ENCODE measurements at places on chromosomes 3 and 15.

DNA sequence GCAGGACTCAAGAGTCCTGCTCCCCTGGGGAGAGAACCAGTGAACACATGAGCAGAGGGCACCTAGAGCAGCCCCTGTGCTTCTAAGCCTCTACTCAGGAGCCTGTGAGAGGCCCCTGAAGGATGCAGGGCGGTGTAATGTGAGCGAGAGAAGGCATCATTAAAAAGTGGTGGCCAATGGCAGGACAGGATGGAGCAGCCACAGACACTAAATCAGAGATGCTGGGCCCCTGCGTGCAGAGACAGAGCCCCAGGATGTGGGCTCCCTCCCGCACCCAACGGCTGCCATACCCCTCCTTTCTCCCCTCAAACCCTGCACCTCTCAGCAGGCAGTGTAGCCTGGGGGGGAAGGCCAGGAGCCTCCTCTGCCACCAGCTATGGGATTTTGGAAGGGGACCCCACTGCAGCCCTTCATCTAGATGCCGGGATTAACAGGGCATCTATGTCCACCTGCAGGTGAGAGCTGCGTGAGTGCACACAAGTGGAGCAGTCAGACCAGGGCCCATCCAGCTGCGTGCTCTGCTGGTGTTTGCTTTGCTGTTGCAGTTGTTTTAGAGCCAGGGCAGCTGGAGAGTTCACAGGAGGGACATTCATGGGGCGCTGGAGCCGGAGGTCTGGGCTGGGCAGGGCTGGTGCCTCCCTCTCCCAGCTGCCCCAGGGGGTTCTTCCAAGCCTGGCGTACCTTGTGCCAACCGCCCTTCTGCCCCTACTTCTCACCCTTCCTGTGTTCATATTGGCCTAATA is 5.1 kb upstream of the IQSEC1 start:
- no peak for DNase-seq

GRCh38 chr3:108472001-108472591 is 38.3 kb downstream of the MYH15 start:
- peak; percentile 81 for DNase-seq

GRCh38 chr3:158935846-158936245 is 134.0 kb downstream of the MFSD1 start:
- DNase-seq: no peak

DNA sequence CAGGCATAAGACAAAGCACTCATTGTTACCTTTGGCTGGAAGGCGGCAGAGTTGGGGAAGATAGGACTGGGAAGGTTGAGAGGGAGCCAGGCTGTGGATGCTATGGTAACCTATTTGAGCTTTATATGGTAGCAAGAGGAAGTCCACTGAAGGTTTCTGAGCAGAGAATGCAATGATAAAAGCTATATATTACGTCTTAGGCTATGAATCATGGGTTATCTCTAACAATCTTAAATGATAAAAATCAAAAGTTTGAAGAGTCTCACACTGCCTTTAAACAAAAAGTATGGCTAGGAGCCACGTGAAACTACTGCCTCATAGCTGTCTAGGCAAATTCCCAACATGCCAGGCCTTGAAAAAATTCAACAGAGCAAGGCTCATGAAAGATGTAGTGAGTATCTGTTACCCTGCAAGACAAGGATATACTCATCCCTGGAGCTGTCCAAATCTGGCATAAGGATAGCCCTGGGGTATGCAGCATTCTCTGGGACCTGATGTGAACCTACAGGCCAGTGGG is 4.1 kb downstream of the P3H2 start:
- DNase-seq: no peak

DNA sequence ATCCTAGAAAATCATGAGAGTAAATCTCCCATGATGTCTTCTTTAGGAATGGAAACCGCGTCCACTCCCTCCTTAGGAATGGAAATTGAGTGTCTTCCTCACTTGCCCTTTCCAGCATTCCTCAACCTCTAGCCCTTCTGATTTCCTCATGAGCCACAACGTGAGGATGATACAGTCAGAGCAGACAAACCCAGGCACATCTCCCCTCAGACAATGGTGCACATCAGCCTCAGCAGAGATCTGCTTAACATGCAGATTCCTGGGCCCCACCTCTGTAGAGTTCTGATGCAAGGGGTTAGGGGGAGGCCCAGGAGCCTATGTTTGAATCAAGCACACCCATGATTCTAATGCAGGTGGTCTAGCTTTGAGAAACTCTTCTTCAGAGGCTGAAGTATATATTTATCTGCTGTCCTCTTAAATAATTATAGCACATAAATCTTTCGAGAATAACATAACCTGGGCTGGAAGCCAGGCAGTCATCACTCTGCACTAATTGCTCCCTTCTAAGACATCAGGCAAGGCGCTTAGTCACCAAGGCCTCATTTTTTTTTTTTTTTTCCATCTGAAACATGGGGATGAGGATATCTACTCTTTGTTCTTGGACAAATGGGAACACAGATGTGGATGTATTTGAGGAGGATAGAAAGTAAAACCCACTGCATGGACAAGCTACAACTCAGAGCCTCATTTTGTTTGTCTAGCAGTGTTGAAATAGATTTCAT is 81.7 kb downstream of the PRICKLE2 start:
- no peak for DNase-seq

GRCh38 chr3:31197941-31198340 is 303.5 kb upstream of the GADL1 start:
- no peak for DNase-seq

DNA sequence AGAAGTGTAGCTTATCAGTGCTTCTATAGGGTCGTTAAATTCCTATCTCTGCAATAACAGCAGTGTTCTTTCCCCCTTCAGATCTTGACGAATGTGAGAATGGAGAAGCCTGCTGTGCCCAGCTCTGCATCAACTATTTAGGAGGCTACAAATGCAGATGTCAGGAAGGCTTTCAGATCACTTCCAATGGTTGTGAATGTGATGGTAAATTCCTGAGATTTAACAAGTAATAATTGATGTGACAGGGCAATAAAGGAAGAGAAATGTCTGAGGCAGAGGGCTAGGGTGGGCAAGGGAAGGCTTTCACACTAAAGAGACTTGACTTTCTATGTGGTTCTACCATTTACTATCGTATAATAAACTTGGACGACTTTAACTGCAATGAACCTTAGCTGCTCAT is 711.7 kb upstream of the GOLIM4 start:
- DNase-seq: no peak

GRCh38 chr3:136584728-136585127 is 167.4 kb downstream of the STAG1 start:
- no peak for DNase-seq

GRCh38 chr3:17745301-17745700 is 2.9 kb upstream of the TBC1D5 start:
- DNase-seq: no peak

GRCh38 chr15:69906256-69907185 is 191.2 kb downstream of the TLE3 start:
- no peak for DNase-seq

DNA sequence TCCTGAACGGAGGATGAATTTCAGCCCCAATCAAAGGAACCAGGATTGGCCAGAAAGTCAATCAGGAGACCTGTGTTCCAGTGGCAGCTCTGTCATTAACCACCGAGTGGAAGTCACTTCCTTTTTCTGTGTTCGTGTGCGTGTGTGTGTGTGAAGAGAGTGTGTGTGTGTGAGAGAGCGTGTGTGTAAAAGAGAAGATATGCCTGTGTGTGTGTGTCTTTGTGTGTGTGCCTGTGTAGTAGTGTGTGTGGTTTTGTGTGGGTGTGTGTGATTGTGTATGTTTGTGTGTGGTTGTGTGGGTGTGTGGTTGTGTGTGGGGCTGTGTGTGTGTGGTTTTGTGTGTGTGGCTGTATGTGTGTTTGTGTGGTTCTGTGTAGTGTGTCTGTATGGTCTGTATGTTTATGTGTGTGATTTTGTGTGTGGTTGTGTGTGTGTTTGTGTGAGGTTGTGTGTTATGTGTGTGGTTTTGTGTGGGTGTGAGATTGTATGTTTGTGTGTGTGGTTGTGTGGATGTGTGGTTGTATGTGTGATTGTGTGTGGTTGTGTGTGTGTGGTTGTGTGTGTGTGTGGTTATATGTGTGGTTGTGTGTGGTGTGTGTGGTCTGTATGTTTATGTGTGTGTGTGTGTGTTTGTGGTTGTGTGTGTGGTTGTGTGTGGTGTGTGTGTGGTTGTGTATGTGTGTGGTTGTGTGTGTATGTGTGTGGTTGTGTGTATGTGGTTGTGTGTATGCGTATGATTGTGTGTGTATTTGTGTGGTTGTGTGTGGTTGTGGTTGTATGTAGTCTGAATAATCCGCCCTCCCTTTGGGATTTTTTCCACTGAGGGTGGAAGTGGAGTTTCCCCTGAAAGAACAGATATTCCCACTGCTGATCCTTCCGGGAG is 314.4 kb downstream of the SHQ1 start:
- DNase-seq: no peak

DNA sequence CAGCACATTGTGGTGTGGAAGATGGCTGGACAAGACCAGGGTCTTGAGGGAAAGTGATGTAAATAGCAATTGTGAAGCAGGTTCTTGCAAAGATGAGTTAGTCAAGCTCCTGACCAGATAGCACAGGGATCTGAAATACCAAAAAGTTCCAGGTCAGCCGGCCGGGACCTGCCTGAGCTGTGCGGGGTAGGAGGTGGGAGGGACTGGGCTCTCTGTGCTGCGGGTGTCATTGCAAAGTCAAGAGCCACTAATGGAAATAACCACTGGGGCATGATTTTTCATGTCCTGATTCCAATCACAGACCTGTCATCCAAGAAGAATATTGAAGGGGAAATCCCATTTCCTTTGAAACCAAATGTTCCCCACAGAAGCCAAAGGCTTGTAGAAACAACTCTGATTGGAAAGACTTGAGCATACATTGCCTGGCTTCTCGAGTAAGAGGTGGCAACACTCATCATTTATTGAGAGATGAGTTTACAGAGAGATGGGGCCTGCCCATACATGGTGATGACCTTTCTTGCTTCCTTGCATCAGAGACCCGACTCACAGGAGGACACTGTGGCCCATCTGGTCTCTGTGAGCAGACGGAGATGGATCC is 44.2 kb upstream of the KY start:
- DNase-seq: no peak

DNA sequence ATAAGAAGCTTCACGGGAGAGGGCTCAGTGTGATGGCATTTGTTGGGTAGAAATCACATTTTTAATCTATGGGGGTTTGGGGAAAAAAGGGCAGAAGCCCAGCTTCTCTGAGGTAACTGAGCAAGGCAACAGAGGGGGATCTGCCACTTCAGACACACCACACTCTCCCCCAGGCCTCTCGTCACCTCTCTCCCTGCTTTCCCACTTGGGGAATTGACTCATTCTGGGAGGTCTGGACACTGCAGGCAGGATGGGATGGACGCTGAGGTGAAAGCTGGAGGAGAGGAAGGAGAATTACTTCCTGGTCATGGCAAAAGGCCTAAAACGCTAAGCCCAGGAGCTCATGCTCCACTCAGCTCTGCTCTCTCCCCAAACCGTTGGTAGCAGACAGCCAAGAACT is 33.2 kb downstream of the MYO5C start:
- DNase-seq: no peak

GRCh38 chr3:185151964-185152409 is 873 bp downstream of the C3orf70 start:
- DNase-seq: peak; percentile 59

DNA sequence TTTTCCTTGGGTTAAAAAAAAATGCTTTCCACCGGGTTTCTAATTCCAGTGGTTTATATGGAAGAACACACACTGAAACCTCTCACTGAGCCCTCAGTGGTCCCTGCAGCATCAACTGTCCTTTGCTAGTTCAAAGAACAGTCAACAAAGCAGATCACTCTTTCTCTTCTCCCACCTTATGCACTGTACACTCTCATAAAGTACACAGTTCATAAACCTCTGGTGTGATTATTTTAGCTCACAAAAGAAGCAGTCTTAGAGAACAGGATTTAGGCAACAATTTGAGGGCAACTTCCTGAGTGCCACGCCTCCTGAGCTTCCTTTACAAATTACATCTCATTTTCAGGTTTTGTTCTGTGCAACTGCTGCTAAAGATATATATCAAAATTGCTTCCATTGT is 728.4 kb upstream of the GOLIM4 start:
- DNase-seq: no peak

DNA sequence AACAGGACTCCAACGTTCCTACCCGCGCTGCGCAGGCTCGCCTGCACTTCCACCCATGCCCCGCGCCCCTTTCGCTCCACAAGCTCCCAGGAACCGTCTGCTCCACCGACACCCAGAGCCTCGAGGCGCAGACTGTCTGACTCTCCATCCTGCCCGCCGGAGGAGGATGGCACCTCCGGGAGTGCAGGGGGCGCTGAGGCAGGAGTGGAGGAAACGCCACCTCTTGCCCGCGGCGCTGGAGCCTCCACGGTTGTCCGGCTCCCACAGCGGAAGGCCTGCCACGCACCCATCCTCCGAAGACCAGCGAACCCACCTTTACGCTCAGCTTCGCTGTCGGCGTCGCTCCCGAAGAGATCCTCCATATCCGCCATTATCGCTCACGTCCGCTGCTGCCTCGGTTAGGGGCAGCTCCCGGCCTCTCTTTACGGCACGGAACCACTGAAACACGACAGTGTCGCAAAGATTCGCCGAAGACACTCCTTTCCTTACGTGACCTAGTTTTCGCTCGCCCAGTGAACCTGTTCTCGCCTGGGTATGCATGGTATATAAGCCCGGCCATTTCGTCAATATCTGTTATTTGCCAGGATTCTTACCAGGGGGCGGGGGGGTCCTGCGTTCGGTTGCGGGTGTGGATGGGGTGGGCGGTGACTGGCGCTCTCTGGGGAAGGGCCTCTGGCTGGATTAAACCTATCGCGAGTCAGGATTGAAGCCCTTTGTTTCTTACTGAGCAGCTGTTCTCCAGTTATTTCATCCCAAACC is at the start of gene LEO1:
Gene LEO1 (minus strand): TSS at position 404 of the 759 bp plus-strand sequence. CDS start 33 bp downstream, at position 371.
- DNase-seq: peak; percentile 98

- peak; percentile 51 for DNase-seq
Measured at GRCh38 chr15:65209701-65210643, 1.3 kb downstream of the CILP start.

DNA sequence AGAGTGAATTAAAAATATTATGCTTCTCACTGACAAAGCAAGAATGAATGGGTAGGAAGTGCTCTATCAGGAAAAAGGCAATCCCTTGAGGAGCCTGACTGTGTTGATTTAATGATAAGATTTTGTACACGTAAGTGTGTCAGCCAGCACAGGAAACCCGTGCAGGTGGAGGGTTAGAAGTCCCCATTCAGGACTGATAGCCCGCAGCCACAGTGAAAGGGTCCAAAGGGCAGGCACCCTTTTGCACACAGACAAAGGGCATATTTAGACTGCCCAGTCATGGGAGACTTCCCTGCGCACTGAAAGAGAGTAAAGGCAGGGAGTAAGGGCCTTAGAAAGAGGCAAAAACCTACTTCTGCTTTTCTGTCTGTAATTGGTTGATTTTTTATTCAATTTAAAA is 26.4 kb upstream of the SKIL start:
- no peak for DNase-seq

- DNase-seq: peak; percentile 11
Measured at GRCh38 chr3:23761440-23761896, 44.3 kb upstream of the UBE2E1 start.

Measured in umbilical cord (tissue), 2 donors.